Fibroblast of mammary gland (primary cell): ENCODE measurements at places on chromosomes 4 and X.
A peak's percentile ranks its signal among the peaks of the same experiment; 100 is the strongest.

- DNase-seq, result no peak
Measured at GRCh38 chr4:88643932-88644331, 51.7 kb downstream of the HERC3 start.

DNA sequence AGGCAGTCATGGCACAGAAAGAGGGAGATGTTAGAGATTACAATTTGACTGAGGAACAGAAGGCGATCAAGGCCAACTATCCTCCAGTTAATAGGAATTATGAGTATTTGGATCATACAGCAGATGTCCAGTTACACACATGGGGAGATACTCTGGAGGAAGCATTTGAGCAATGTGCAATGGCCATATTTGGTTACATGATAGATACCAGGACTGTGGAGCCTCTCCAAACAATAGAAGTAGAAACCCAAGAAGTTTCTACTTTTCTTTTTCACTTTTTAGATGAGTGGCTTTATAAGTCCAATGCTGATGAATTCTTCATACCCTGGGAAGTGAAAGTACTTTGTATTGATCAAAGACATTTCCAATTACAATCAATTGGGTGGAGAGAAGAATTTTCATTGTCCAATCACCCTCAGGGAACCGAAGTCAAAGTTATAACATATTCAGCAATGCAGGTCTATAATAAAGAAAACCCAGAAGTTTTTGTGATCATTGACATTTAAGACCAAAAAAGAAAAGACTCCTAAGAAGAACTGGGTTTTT, 139.1 kb downstream of the MAB21L2 start:
- no peak for DNase-seq

DNA sequence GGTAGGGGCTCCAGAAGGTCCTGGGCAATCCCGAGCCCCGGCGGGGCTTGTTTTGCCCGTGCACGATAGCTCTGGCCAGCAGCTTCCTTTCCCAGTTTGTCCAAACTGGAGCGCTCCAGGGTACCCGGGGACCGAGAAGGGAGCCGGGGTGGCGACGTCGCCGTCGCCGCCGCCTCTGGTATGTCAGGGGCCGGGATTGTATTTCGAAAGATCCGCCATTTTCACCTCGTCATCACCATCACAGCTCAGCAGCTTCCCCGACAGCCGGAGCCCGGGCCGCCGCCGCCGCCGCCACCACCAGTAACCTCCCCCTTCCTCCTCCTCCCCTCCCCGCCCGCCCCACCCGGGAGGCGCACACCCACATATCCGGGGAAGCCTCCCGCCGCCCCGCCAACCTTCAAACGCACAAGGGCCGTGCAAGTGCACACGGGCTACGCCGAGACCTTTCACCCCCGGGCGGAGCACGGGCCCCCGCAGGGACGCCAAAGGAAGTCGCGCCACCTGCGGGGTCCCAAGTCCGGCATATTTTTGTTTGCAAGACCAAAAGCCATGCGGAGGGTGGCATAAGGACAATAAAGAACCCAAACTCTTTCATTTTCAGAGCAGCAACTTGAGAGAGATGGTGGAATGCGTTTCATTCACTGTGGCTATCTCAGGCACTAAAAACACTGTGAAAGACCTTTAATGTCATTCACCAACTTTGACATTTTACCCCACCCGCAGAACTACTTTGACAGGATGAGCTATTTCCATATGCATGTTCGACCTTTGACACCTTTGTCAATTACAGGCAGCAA, at the start of gene LIN54:
LIN54 (minus strand) TSS at position 302 of the 797 bp plus-strand sequence. CDS start 25,979 bp downstream, outside the sequence.
- DNase-seq, result peak; percentile 60

DNA sequence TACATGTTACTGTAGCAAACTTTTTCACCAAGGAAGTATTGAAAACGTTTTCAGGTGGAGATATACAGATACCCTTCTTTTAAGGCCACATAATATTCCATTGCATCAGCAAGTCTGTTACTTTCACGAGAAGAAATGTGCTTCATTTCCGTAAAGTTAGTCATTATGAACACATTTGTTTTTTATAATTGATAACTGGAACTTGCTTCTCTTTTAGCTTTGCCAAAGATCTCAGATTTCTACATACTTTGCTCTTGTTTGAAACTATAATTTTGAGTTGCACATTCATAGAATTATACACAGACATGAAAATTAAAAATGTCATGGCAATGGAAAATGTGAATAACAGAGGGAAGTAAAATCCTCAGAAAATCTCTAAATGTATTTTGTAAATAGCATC, 128.7 kb upstream of the GIMD1 start:
- DNase-seq, result peak; percentile 25
